ENCODE measurements at places on chromosomes 11 and 22.
A peak's percentile ranks its signal among the peaks of the same experiment; 100 is the strongest.

DNA sequence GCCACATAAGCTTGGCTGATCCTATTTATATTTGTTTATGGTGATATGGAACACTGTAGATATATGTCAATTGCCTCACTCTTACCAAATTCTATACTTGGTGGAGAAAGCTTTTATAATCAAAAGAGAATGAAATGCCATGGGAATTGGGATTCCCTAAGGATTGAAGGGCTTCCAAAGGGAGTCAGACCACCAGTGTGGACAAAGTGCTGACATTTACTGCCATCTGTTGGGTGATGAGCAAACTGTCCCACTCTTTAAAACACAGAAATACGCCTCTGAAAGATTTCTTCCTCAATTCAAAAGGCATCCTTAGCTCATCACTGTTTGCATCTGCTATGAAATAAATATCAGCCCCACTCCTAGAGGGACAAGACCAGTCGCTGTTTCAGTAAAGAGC lies 7.1 kb downstream of the SLC1A2 start:
- DNase-seq, result no peak

- peak; percentile 3 for DNase-seq
These were observed 264.6 kb upstream of the PLET1 start for GRCh38 chr11:112525270-112525669.

DNA sequence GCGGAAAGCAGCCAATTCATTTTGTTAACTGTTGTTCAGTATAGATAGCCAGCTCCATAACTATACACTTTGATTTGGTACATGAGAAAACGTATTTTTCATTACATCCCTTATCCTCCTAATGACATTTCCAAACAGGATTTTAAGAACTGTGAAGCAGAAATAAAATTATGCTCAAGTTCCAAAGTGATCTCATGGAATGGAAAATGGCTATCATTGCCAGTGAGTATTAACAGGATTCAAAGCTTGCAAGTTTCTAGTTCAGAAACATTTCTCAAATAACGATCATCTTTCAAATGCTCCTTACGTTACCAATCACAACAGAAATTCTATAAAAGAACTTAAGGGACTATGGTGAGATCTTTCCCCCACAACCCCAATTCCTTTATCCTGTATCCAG lies 53.7 kb downstream of the CADM1 start:
- no peak for DNase-seq

GRCh38 chr22:17237038-17237668 lies 17.9 kb upstream of the ADA2 start:
- peak; percentile 34 for DNase-seq

GRCh38 chr11:25242928-25243327 lies 746.1 kb downstream of the LUZP2 start:
- no peak for DNase-seq

- DNase-seq, result no peak
These were observed 12.9 kb upstream of the PIK3IP1 start for GRCh38 chr22:31305194-31305593.

DNA sequence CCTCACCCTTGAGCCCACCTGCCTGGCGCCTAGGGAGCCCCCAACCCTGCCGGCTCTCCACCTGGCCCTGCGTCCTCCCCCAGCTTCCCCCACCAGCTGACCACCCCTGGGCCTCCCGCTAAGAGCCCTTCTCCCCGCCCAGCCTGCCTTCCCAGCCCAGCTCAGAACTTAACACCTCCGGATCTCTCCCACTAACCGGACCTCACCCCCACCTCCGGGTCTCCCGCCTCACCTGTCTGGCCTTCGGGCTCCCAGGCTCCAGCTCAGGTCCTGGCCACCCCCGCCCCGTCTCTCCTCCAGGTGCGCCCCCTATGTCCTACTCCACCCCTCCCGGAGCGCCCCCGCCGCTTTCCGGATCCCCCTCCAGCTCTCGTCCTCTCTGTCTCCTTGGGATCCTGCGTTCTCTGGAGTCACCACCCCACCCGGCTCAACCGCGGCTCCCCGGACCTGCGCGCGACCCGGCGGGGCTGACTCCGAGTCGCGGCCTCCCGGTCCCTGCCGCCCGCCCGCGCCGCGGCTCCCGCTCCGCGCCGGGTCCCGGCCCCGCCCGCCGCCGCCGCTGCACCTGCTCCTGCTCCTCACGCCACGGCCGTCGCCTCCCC lies at the start of gene KCNJ11:
TSS of gene KCNJ11 (minus strand) at position 51 of the 602 bp plus-strand sequence. CDS start 568 bp downstream, outside the sequence.
- DNase-seq, result no peak

- DNase-seq, result no peak
These were observed 111.6 kb downstream of the PHF21B start for GRCh38 chr22:44898236-44898635.

DNA sequence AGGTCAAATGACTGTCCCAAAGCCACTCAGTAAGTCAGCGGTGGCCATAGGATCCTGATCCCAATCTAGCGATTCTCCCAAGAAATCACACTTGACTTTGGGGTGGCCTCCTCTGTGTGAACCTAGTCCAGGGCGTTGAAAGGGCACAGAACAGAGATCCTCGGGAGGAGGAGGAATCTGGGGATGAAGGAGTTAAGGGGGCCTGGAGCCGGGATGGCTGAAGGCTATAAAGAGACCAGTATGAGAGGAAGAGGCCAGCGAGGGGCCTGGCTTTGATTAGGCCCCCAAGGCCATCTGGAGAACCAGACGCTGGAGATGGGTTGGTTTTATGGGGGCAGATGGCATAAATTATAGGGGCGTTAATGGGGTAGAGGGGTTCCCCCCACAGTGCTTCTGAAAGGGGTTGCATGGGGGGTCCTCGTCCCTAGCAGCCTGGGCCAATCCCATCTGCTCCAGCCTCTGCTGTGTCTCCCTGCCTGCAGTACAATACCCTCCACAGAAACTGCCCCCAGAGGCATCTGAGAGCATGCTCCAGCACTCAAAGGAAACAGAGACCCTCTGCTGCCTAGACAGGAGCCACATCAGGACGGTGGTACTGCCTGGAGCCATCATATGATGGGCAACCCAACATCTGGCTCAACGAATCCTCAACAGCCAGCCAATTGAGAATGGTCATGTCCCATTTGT lies 35.2 kb upstream of the TRIM29 start:
- no peak for DNase-seq

DNA sequence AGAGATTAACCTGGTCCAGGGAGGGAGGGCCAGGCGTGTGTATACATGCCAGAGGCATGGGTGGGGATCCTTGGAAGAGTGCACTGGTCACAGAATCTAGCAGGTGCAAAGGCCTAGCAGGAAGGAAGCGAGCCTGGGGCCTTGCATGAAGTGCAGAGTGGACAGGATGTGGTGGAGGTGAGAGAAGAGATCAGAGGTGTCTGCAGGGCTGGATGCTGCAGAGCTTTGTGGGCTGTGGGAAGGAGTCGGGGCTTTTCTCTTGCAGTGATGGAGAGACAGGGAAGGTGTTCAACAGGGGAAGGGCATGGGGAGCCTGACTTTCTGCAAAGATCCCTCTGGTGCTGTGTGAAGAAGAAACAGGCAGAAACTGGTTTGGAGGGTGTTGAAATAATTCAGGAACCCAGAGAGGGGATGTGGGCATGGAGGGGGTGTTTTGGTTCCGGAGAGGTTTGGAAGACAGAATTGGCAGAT lies 2.5 kb upstream of the TPST2 start:
- DNase-seq, result peak; percentile 61

GRCh38 chr11:78221396-78222315 lies 32.9 kb downstream of the USP35 start:
- no peak for DNase-seq

DNA sequence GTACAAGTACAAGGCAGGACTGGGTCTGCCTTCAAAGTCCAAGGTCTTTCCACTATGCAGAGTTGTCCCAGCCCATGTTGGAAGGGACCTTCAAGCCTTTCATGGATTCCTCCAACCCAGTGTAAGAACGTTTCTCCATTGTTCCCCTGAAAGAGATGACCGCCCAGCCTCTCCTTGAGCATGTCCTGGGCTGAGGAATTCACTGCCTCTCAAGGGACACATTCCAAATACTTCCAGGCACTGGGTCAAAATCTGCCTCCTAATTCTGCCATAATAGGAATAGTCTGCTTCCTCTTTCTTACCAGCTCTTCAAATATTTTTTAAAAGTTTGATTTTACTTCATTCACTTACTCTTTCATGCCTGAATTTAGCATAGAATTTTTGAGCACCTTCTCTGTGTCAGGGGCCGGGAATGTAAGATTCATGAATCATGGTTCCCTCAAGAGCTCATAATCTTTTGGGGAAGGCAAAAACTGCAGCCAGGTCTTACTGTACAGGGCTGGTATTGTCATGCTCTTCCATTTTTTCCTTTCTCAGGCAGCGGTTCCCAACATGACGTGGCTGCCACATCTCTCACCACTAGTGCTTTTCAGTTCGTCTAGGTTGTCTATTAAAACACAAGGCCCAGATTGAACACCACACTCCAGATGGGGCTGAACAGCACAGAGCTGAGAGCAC lies 143.3 kb upstream of the TBCEL start:
- no peak for DNase-seq

- DNase-seq, result peak; percentile 98
These were observed 2.3 kb downstream of the IRF7 start for GRCh38 chr11:613369-613968.

Data from CD4-positive, alpha-beta T cell treated with Interleukin-17A for 4 hours (primary cell).